ENCODE measurements at places on chromosomes 6 and 20.
A peak's percentile ranks its signal among the peaks of the same experiment; 100 is the strongest.

GRCh38 chr6:106630366-106630765 lies 988 bp downstream of the QRSL1 start:
- no peak for DNase-seq

DNA sequence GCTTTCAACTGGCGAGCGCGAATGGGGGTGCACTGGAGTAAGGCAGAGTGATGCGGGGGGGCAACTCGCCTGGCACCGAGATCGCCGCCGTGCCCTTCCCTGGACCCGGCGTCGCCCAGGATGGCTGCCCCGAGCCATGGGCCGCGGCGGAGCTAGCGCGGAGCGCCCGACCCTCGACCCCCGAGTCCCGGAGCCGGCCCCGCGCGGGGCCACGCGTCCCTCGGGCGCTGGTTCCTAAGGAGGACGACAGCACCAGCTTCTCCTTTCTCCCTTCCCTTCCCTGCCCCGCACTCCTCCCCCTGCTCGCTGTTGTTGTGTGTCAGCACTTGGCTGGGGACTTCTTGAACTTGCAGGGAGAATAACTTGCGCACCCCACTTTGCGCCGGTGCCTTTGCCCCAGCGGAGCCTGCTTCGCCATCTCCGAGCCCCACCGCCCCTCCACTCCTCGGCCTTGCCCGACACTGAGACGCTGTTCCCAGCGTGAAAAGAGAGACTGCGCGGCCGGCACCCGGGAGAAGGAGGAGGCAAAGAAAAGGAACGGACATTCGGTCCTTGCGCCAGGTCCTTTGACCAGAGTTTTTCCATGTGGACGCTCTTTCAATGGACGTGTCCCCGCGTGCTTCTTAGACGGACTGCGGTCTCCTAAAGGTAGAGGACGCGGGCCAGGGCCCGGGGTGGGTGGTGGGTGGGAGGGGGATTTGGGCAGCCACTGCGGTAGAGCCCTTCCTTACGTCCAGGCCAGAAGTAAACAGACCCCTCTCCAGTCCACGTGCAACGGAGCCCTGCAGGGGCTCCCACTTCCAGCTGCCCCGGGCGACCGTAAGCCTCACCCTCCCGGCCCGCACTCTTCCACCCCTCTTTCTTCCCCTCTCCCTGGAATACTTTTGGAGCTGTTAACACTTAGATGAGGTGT lies 998 bp downstream of the BMP2 start:
- DNase-seq, result no peak

GRCh38 chr20:54078296-54078984 lies 8.0 kb upstream of the BCAS1 start:
- DNase-seq, result no peak

- DNase-seq, result no peak
Measured at GRCh38 chr6:56734335-56734734, 91.6 kb upstream of the DST start.

DNA sequence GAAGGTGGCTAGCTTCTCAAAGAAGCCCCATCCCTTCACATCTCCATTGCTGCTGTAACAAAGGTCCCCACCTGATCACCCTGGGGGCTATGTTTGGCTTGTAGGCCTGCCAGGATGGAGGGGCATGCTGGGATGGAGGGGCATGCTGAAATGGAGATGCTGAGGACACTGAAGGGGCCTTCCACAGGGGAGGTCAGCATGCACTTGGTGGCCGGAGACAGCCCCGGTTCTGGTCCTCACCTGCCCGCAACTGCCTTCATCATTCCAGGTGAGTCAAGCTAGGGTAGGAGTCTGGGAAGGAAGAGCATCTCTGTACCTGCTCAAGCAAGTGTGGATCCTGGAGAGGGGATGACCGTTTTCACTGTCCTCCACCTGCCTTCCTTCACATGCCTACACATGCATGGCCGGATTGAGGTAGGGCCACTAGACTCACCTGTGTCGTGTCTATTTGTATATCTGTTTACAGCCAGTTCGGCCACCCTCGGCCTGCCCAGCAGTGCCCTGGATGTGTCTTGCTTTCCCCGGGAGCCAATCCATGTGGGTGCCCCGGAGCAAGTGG lies 6.0 kb downstream of the L3MBTL1 start:
- DNase-seq, result no peak

- no peak for DNase-seq
Measured at GRCh38 chr6:118644007-118644406, 7.4 kb downstream of the CEP85L start.

DNA sequence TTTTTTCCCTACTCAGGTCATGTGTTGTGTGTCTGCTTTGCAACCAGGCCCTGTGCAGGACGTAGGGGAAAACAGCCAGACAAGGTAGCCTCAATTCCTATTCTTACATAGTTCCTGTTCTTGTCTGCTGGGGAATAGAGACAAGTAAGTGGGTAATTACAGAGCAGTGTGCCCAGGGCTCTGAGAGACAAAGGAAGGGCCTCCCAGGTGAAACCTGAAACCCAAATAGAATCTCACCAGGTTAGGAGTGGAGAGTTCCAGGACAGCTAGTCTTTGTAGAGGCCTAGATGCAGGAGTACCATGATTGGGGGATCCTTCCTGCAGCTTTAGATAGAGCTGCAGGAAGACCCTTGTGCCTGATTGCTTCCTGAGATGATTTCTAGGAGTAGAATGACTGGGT lies 48.4 kb downstream of the DHX35 start:
- no peak for DNase-seq

DNA sequence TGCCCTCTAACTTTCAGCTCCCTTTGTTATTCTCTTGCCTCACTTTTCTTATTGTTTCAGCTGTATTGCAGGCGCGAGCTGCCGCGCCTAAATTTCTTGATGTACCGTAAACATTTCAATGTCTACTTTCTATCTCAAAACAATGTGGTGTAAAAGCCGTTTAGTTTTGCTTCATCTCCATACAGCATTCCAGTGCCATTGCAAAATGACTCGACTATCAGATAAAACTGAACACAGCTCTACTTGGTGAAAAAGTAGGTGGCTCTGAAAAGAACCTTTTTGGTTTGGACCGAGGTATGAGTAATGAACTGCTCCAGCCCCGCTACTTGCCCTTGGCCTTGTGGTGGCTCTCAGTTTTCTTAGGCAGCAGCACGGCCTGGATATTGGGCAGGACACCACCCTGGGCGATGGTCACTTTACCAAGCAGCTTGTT lies 74.6 kb downstream of the OR2B2 start:
- no peak for DNase-seq

DNA sequence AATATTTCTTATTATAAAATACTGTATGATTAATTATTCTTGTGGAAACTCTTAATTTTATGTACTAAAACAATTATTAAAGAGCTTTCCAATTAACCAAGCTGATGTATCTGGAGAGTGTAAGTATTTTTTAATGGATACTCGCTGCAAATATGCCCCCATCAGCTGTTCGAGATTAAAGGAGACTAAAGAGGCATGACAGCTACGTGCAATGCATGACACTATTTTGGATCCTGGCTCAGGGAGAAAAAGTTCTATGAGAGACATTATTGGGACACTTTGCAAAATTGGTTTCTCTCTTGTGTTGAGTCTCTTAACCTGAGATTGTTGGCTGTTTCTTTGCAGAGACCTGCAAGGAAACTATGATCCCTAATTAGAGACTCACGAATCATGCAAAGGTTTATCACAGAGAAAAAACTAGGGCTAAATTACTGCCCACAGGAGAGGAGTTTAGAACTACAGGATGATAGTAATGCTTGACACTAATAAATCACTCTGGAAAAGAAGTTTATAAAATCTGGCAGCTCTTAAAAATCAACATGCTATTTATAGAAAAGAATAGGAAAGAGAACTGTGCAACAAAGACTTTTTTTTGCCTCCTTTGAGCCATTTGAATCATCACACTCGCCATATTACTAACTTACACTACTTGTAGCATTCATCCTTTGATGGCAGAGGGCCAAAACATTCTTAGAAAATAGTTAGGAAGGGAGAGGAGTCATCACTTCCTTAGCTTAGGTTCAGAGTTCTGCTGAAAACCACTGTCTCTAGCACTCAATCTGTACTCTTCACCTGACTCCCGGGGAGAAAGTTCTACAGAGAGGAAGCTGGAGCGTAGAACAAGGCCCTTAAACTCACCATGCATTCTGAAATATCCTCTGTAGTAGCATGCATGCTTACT lies 25.3 kb downstream of the NRN1 start:
- no peak for DNase-seq

DNA sequence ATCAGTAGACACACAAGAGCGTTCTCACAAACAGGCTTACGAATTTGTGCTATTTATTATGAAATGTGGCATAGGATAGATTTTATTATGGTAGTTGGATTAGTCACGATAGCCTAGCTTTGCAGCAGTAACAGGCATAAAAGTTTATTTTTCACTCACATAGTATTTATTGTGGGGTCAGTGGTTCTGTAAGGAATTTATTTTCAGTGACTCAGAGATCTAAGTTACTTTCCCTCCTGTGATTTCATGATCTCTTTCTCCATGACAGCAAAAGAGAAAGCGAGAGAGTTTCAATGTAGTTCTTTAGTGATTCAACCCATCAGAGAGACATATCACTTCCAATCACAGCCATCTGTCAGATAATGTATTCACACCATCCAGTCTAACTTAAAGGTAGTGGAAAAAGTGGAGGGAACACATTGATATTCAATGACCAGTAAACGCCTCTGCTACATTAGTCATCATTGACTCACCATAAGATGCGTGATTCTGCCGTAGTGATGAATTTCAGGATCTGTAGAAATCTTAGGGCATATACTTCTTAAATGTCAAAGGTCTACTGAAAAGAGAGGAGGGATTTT lies 605.5 kb downstream of the HDGFL1 start:
- no peak for DNase-seq

DNA sequence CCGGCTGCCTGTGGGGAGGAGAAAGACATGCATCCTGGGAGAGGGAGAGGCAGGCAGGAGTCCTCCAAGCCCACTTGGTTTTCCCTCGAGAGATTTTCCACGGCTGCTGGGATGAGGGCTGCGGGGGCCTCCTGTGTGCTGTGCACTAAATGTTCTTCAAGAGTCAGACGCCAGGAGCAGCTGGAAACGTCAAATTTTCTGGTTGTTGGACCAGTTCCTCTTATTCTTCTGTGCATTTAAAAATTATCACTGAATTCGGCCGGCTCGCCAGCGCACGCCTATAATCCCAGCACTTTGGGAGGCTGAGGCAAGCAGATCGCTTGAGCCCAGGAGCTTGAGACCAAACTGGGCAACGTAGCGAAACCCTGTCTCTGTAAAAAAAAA lies 32.8 kb upstream of the NTSR1 start:
- no peak for DNase-seq

GRCh38 chr6:134619789-134620188 lies 301.9 kb upstream of the SGK1 start:
- no peak for DNase-seq

GRCh38 chr6:1917626-1918371 lies 308.1 kb downstream of the FOXC1 start:
- DNase-seq, result peak; percentile 88

DNA sequence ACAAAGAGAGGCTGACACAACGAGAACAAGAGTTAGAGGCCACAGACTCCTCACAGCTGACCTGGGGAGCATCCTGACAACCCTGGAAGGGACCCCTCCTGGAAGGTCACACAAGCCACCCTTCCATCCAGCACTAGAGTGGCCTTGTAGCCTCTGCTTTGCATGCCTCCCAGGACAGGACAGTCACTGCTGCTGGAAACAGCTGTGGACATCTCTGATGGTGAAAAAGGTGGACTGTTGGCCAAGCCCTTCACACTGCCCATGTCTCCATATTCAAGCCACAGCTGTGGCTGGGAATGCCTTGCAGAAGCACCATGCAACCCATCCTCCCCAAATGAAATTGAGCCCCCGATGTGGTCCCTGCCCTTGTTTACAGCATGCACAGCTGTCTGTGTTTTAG lies 102.1 kb upstream of the SRSF6 start:
- no peak for DNase-seq

GRCh38 chr6:118134206-118134605 lies 227.1 kb downstream of the SLC35F1 start:
- DNase-seq, result no peak

DNA sequence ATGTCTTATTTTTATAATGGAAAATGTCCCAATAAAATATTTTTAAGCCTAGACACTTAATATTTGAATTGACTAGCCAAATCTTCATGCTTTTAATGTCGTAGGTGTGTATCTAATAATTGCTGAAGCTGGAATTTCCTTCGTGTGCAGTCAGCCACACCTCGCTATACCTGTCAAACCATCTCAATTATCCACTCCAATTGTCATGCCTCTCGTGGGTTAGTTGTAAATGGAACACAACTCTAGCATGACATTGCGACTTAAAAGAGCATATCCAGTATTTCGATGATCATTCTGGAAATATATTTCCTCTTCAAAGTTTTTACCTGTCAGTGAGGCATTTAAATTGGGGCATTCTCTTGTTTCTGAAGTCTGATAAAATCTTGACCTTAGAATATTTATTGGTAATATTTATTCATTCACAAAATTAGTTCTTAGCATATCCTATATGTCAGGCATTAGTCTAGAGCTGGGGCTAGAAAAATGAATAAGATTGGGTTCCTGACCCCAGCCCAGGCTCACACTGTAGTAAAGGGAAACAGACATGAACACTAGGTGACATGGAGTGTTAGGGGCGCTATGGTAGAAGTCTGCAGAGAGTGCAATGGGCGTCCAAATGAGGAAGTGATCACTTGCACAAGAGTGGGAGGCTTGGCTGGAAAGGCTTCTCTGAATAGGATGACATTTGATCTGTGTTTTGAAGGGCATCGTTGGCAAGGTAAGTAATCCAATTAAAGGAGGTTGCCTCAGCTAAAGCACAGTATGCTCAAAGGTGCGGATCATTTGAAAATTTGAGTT lies 11.0 kb upstream of the CFAP206 start:
- DNase-seq, result no peak

- no peak for DNase-seq
Measured at GRCh38 chr20:49701241-49701790, 12.4 kb downstream of the B4GALT5 start.

GRCh38 chr6:3723966-3724365 lies 27.5 kb downstream of the PXDC1 start:
- DNase-seq, result no peak

- DNase-seq, result no peak
Measured at GRCh38 chr20:46296526-46297250, 11.6 kb downstream of the CDH22 start.

GRCh38 chr6:103875221-103875620 lies 984.5 kb downstream of the HACE1 start:
- no peak for DNase-seq

DNA sequence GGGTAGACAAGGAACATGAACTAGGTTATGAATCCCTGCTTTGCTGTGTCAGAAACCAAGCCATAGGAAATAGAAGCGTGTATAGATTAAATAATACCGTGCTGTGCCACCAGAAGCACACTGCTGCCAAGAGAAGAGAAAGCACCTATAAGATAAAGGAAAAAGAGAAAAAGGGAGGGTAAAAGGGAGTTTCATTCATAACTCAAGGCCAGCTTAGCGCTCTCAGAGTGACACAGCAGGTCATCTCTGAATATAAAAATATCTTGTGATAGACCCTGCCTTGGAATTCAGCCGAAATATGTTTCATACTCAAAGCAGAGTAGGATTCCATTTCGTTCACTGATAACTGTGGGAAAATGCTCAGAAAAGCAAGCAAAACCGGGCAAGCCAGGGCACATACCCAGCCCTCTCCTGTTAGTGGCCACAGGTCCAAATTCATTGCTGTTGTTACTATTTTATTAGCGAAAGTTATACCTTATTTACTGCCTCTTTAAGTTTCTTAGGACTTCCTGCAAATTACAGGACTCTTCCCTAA lies 8.7 kb downstream of the JAG1 start:
- DNase-seq, result no peak
